ENCODE measurements at places on chromosomes 2 and 18.
A peak's percentile ranks its signal among the peaks of the same experiment; 100 is the strongest.

- DNase-seq, result no peak
These were observed 26.8 kb downstream of the MBOAT2 start for GRCh38 chr2:8976442-8977259.

DNA sequence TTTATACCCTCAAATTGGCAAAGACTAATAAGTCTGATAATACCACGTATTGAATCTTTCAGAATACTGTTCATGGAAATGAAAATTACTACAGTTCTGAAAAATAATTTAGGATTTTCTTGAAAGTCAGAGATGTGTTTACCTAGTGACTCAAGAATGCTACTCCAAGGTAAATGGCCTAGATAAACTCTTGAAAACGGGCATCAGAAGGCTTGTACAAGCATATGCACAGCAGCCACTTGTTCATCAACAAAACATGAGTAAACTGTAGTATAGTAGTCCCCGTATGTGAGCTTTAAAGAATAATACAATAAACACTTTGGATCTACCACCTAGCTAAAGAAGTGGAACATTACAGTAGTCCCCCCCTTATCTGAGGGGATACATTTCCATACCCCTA lies 157.5 kb downstream of the THADA start:
- DNase-seq, result no peak

- no peak for DNase-seq
These were observed 840.6 kb upstream of the SALL3 start for GRCh38 chr18:78138983-78139496.

DNA sequence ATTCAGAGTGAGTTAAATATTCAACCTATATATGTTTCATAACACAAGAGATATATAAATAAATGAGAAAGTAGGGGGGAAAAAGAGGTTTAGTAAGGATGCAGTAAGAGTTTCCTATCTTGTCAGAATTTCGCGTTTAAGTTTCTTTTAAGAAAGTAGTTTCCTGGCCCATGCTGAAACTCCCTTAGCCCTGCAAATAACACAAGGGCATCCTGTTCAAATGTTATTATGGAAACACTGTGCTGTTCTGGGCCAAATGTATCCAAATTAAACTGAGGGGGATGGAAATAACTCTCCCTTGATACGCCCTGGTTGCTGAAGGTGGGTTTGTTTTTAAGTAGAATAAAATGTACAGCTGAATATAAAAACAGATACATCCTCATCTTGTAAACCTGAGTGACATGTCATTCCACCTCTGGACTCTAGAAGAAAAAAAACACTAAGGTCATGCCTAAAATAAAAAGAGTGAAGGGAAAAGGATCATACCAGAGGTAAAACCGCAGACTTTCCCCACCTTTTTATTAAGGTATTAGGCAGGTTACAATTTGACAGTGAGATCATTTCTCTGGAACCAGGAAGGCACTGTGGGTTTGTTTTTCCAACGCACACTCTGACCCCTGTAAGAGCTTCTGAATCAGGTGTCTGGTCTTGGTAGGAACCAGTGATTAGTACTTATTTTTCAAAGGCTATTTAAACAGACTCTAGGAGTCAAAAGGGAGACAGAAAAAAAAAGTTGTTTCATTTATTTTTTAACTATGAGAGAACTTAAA lies 16.7 kb downstream of the BCL2 start:
- DNase-seq, result no peak

DNA sequence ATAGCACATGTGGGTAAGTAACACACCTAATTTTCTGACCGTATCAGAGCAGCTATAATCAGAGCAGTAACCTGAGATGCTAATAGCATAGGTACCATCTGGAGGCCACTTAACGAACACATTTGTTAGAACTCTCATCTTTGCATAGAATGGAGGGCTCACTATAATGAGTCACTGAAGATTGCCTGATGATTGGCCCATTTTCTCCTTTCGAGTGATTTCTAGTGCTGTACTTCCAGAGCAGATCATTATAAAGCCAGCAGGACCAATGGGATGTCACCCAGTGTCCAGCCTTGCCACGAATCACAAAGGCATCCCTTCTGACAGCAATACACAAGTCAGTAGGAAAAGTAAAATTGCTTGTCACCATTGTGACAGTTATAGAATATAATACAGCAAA lies 81.7 kb upstream of the REV1 start:
- DNase-seq, result no peak

- DNase-seq, result no peak
These were observed 386.5 kb upstream of the TCF4 start for GRCh38 chr18:55974521-55974920.

DNA sequence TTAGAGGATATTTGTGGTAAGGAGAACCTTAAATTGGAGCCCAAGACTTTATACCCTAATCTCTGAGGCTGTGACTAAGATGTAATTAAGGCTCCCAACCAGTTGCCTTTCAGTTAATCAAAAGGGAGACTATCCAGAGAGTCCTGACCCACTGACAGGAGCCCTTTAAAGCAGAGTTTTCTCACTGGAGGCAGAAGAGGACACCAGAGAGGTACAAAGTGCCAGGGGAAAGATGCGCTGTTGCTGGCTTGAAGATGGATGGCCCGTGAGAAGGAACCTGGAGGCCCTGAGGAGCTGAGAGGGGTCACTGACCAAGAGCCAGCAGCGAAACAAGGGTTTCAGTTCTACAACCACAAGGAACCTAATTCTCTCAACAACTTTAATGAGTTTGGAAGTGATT lies 137.3 kb downstream of the TMEM131 start:
- DNase-seq, result no peak

GRCh38 chr18:53886058-53886457 lies 338.4 kb downstream of the MBD2 start:
- DNase-seq, result no peak

DNA sequence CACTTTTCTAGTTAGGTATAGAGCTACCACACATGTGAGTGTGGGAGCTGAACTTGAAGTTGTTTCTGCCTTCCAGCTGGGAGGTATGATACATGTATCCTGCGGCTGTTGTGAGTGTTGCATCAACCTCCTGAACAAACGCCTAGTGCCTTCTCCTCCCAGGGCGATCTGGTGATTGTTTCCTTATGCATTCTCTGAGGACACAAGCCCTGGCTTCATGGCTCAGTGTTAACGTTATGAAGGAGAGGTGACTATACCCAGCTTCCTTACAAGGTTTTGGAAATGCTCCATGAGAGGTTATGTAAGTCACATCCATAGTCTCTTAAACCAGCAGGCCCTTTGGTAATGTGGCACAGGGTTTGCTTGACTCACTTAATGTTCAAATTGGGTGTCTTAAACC lies 64.9 kb downstream of the SPRED2 start:
- peak; percentile 96 for DNase-seq

DNA sequence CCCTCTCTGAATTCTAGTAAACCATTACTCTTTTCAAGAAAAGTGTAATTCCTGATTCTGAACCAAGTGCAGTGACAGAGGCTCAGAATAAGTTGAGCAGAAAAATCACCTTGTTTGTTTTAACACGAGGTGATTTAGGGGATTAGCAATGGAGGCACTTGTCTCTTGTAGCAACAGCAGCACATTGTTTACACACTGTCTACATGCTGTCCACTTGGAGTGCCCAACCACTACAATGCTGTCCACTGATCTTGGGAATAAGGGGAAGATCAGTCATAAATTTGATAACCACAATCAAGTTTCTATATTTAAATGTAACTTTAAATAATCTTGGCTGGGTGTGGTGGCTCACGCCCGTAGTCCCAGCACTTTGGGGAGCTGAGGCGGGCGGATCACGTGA lies 13.9 kb upstream of the RMND5A start:
- no peak for DNase-seq

DNA sequence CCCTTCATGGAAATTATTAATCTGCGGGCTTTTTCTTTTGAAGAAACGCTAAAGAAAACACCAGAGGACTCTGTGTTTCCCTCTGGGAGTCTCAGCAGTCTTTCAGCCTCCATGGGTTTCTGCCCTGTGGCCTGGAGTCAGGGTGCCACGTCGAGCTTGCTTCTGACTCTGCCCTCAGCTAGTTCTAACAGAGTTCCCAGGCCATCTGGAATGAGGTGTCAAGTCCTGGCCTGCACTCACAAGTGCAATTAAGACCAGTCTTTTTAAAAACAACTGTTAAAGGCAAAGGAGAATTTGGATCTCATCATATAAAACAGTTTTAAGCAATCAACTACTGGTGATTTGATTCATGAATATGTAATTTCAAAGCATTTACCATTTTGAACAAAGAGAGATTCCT lies 157.3 kb downstream of the RHBDD1 start:
- DNase-seq, result no peak

DNA sequence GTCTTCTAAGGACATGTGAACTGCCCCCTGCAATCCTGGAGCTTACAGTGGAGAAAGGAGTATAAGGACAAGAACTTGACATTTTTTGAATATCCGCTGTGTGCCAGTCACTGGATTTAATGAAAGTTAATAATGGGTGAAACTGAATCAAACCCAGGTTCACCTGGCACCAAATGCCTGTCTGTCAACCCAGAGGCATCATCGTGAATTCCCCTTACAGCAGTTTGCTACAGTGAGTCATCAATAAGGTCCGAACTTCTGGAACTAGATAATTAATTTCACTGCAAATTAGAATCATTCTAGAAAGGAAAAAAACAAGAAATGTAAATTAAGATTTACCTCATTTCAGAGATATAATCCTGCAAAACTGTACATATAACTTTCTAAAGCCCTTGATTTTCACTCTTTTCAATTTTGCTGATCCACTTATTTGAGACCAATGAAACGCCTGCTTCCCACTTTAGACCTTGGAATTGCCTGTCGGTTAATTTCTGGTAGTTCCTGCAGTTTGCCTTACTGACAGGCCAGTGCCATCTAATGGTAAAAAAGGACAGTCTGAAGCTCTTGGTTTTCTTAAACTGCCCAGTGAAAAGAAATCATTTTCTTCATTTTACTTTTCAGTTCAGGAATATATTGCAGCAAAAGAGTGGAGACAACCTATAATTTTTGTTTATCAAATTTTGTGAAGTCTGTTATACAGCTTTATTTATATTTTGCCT lies 8.2 kb downstream of the DSG2 start:
- DNase-seq, result peak; percentile 43

DNA sequence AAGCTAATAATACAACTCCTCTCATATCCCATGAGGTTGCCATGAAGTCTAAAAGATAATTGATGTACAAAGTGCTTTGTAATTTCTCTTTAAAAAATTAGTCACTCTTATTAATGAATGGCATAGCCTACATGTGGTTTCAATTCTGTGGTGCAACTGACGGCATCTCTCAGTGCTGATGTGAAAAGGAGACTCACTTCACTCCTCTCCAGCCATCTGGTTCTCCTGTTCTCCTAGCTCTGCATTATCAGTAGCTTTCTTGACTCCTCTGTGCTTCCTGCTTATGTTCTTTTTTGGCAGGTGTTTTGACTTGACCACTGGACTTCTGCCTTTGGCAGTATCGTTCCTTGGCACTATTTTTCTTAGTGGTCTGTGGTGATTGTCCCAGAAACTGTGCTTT lies 134.9 kb upstream of the ZFP36L2 start:
- DNase-seq, result no peak

DNA sequence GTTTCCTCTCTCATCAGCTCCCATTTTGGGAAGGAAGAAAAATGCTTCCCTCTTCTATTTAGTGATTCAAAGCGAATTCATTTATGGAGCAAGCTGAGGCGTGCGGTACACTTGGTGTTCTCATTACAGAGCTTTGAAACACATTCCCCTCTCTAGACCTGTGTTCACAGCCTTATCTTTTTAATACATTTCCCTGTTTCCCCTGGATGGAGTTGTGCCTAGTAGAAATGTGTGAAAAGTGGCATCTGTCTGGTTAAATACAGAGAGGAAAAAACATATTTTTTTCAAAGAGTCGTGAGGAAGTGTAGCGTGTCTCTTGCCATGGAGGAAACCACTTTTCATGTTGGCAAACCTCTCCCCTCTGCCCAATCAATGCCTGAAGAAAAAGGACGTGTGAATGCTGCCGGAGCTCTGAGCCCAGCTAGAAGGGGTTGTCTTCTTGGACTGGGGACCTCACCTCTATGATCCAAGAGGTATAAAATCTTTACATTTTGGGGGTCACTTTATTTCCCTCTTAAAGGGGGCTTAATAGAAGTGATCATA lies 52.4 kb downstream of the DPP4 start:
- DNase-seq, result no peak

DNA sequence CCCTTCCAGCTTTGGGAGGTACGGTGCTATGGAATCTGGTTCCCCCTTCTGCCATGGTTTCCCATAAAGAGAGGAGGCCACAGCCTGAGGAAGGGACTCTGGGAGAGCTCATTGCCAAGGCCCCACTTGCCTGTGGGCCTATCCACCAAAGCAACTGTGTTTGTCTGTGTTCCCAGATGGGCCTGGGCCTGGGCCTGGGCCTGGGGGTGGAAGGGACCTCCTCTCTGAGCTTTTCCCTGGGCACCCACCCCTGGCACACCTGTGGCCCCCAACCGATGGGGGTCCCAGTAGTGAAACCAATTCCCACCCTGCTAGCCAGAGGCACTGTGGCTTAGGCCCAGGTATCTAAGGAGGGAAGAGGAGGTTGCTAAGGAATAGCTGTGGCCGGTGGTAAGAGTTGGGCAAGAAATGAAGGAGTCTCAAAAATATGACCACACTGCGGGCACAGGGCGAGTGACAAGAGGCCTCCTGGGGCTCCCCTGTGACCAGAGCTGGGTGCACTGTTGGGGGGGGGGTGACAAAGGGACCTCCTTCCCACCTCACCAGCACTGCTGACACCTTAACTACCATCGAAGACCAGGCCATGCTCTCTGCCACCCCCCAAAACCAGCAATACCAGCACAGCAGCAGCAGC lies 4.9 kb upstream of the DUSP2 start:
- DNase-seq, result no peak

GRCh38 chr2:220053919-220054318 lies 426.5 kb downstream of the SLC4A3 start:
- DNase-seq, result no peak

GRCh38 chr2:165796129-165796528 lies 2.1 kb upstream of the GALNT3 start:
- no peak for DNase-seq

DNA sequence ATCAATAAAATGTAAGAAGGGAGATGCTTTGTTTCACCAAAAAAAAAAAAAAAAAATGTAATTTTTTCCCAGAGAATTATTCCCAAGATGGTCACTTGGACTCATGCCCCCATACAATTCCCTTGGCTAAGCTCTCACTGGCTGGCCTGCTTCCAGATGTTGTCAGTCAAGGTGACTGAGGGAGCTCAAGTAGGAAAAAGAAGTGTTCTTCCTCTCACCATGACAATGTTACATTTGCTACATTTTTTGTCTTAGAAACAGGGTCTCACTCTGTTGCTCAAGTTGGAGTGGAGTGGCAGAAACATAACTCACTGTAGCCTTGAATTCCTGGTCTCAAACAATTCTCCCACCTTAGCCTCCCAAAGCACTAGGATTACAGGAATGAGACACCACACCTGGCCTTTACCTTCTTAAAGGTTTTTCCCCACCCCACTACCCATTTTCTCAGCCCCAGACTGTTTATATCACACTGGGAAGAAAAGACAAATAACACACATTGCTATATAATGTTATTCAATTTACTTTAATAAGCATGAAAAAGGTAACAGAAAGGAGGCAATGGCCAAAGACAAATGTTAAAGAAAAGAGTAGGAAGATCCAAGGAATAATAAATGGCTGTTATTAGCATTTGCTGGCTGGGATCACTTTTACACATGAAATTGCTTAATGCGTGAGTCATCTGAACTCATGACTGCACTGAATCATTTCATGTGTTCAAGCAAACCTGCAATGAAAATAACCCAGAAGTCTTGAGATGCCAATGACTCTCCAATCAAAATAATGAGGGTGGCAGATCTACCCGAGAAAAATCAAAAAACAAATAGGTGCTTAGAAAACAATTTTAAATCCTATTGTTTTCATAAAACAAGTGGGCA lies 45.2 kb downstream of the ACVR1 start:
- DNase-seq, result peak; percentile 89

Data from astrocyte of the spinal cord (primary cell).